NCI-H2227 treated with DMSO at 0.1 percent for 48 hours (cell line): ENCODE measurements at places on chromosomes 3 and 15.

- no peak for DNase-seq
Measured at GRCh38 chr3:69888040-69888942, 111.2 kb upstream of the SAMMSON start.

DNA sequence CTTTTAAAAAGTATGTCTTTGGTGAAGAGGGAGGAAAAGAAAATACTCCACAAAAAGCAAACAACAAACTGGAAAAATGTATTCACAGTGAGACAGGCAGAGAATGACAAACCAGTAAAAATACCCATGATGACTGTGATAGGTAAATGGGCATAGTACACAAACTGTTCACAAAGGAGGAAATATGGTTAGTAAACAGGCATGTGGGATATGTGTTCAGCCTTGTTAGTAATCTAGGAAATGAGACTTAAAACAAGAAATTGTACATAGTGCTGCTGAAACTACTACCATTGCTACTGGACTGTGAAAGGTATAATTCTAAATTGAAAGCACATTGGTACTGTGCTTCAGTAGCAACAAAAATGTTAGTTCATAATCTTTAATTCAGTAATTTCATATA is 50.1 kb downstream of the UBE2E2 start:
- DNase-seq, result no peak

- no peak for DNase-seq
Measured at GRCh38 chr3:42884324-42884723, 8.6 kb upstream of the CYP8B1 start.

DNA sequence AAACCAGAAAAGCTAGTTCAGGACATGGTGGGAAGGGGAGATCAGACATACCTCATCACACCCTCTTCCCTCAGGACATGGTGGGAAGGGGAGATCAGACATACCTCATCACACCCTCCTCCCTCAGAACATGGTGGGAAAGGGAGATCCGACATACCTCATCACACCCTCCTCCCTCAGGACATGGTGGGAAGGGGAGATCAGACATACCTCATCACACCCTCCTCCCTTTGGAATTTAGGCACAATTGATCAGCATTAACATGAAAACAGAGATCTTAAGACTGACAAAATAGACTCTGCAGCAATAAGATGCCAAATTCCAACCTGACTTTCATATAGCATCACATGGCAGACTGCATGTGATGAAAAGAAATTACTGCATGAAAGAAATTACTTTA is 412.7 kb upstream of the ZNF717 start:
- DNase-seq, result no peak

- DNase-seq, result no peak
Measured at GRCh38 chr3:24506966-24507775, 12.5 kb upstream of the THRB start.

- DNase-seq, result no peak
Measured at GRCh38 chr3:177930771-177931170, 605.5 kb upstream of the KCNMB2 start.

DNA sequence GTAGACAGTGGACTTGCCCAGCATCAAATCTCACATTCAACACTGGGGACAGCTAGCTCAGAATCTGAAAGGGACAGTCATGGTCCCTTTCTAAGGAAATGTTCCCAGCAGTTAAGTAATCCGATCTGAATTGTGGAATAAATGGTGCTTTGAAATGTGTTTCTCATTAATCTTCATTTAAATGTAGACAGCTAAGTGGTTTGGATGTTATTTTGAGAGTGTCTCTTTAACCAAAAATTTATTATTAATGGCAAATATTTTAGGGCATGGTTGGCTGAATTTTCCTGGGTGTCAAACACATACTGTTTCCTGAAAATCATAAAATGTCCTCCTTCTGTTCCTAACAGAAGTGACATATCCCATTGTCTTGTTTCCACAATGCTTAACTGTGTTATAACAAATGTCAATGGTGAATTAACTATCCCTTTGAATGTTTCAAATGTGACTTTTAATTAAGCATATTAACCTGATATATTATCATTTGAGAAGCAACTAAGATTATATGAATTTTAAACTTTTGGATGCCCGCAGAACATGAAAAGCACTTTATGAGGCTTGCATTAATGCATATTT is 210.8 kb downstream of the CHST2 start:
- no peak for DNase-seq

DNA sequence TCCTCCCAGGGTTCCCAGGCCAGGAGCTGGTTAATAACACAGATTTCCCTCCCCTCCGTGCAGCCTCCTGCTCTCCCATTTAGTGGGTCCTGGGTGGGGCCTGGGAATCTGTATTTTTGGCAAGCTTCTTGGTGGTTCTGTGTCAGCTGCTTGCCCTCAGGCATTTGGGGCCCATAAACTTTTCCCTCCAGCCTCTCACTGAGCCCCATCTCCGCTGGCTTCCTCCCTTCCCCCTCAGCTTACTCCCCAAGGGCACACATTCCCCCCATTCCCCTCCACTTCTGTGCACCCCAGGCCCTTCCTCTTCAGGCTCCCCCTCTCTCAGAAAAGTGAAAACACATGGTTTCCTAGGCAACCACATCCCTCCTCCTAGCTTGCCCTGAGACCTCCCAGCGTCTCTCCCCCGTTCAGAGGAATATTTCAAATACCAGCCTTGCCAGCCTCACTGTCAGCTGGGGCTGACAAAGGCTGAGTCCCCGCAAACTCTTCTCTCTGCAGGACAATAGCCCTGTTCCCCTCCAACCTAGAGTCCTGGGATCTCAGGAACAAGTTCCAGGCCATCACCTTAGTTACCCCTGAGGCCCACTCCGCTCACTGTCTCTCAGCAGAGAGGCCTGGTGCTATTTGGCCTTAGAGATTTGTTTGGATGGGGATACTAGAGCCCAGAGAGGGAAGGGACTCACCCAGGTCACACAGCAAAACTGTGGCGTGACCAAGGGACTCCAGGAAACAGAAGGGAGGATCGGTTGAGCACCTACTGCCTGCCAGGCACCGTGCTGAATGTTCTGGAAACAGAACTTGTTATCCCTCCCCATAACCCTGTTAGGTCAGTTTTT is 44.6 kb upstream of the SMAD6 start:
- DNase-seq, result no peak
